CD4-positive, alpha-beta T cell treated with Interleukin-1 beta for 1 hour (primary cell): ENCODE measurements at places on chromosomes 4 and X.

GRCh38 chr4:141640696-141641095 is 4.3 kb downstream of the IL15 start:
- no peak for DNase-seq

- DNase-seq, result no peak
These were observed 253.2 kb upstream of the CENPE start for GRCh38 chr4:103451341-103451740.

- no peak for DNase-seq
These were observed 35.8 kb downstream of the APLN start for GRCh38 chrX:129618997-129619396.

- peak; percentile 49 for DNase-seq
These were observed 108.4 kb downstream of the DOCK11 start for GRCh38 chrX:118603981-118604380.

- peak; percentile 64 for DNase-seq
These were observed 1.5 kb upstream of the BCOR start for GRCh38 chrX:40099055-40099958.

GRCh38 chrX:120614816-120615215 is 10.9 kb downstream of the MCTS1 start:
- no peak for DNase-seq

- DNase-seq, result no peak
These were observed 66.7 kb downstream of the JADE1 start for GRCh38 chr4:128876200-128876599.

DNA sequence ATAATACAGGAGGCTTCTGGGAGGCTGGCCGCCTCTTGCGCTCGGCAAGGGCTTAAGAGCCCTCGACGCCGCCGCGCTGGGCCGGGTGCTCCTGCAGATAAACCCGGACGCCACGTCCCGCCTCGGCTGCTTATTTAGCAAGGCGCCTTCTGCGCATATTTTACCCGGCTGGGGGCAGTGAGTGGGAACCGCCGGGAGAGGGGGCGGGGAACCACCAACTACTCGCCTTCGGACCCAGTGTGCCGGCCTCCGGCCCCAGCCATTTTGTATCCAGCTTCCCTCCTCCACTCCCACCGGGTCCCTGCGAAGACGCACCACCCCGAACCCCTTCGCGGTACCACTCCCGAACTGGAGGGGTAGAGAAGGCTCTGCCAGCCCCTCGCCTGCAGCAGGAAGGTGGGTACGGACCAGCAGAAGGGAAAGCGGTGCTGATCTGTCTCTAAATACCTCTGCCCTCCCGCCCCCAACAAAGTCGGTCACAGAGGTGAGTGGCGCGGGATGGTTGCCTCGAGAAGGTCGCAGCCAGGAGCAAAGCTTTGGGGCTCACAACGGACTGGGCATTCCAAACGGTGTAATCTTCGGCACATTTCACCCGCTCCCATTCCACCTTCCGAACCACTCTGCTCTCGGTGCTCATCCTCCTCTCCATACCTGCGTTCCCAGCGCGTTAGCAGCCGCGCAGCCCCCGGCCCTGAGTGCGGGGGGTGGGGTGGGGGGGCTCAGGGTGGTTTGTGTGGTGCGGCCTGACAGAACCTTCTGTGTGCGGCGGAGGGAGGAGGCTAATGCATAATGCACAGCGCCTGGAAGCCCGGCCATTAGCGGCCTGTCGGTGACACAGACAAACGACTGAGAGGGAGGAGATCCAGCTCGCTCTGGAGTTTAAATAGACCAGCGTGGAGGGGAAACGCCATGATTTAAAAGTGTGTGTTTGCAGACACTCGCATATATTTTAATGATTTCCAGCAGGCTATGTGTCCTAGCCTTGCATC is 4.9 kb upstream of the BCOR start:
- no peak for DNase-seq

DNA sequence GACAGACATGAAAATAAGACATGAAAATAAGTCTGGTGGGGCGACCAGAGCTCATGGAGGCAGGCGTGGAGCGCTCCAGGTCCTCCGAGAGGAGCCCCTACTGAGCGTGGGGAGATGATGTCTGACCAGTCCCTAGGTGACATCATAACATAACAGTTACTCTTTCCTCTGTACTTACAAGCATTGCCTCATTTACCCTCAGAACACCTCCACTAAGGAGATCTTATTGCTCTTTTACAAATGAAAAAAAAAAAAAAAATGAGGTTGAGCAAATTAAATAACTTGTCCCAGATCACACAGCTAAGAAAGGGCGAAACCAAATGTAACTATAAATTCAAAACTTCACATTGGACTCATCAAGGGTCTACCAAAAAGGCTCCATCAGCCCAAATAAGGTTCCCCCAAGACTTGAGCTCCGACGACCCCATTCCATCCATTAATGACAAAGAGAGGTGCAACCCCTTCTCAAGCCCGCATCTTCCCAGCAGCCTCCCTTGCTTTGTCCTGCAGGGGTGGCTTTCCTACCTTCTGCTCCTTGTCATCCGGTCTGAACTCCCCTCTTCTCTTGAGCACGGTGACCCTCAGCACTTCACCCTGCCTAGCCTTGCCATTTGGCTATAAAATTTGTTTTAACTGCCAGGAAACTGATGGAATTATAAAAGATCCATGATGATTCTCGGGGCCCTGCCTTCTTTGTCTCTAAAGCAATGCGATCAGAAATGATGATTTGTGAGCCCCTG is 246.7 kb downstream of the DHX15 start:
- DNase-seq, result no peak

GRCh38 chr4:114041117-114041475 is 61.6 kb upstream of the ARSJ start:
- DNase-seq, result no peak

DNA sequence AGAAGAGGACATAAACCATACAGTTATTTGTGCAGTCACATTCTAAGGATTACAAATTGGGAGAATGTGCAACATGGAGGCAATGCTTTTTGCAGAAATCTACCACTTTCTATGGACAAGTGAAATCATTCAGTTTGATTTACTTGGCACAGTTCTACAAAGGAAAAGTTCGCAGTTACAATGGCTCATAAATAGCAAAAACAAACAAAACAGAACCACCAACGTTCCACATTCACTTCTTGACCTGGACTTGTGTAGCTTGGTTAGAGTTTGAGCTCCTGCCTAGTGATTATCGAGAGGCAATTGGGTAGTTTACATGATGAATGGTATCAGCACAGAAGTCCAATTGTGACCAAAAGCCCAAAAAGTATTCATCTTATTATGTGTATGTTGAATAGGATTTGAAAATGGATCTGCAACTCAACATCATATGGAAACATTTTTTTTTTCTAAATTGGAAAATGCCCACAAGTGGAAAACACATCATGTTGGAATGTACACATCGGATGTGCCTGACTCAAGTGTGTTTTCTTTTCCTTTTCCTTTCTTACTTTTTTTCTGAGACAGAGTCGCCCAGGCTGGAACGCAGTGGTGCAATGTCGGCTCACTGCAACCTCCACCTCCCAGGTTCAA is 123.8 kb downstream of the LUZP4 start:
- DNase-seq, result no peak
